Ovary (tissue), 10 donors: ENCODE measurements at places on chromosomes 5 and 9. TPM values are rescaled to one million over a fixed set of nuclear protein-coding genes. Genes with fewer than 3 reads are reported as not detected.
A peak's percentile ranks its signal among the peaks of the same experiment; 100 is the strongest.

DNA sequence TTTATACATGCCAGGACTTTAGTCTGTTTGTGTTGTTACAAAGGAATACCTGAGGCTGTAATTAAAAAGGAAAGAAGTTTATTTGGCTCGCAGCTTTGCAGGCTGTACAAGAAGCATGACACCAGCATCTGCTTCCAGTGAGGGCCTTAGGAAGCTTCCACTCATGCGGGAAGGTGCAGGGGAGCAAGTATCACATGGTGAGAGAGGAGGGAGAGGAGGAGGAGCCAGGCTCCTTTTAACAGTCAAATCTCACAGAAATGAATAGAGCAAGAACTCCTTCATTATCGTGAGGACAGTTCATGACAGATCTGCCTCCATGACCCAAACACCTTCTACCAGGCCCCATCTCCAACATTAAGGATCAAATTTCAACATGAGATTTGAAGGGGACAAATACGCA lies 18.7 kb upstream of the C5orf46 start:
- no peak for DNase-seq

DNA sequence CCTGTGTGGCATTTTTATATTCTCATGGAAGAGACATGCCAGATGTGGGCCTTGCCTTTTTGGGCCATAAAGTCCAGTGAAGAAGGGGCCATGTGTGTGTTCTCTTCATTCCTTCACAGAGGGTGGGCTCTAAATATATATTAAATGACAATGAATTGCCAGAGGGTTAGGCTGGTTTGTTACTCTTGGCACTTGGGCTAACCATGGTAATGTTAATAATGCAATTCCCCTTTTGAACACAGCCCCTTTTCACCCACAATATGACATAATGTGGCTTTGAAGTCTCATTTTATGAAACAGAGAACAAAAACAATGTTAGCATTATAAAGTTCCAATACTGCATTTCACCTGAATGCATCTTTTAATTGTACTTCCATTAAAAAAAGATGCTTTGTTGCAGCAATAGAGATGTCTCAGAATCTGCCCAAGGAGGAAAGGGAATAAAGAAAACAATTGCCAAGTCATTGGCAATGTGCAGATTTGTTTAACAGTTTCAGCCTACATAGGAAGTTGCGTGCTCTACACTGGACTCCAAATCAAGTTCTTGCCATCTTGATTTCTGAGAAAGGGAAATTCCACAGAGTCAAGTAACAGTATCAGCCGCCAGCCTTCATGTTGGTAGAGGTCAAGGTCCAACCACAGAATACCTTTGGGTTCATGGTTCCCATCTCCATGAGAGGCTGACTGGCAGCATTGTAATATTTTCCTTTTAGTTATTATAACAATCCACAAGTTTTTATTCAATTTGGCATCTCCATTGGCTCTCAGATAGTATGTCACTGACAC lies 141.9 kb downstream of the SLC12A2 start:
- DNase-seq: no peak

GRCh38 chr9:84261070-84261746 lies 79.3 kb downstream of the SLC28A3 start:
- DNase-seq: peak; percentile 79

TBC1D2 gene
- polyA plus RNA-seq: 1.7 TPM

TAF11L10 gene
- not detected for polyA plus RNA-seq

APBA1 gene
- 8.5 TPM for polyA plus RNA-seq

- no peak for DNase-seq
Observed at GRCh38 chr9:114357360-114357759, 27.7 kb downstream of the ORM2 start.

DNA sequence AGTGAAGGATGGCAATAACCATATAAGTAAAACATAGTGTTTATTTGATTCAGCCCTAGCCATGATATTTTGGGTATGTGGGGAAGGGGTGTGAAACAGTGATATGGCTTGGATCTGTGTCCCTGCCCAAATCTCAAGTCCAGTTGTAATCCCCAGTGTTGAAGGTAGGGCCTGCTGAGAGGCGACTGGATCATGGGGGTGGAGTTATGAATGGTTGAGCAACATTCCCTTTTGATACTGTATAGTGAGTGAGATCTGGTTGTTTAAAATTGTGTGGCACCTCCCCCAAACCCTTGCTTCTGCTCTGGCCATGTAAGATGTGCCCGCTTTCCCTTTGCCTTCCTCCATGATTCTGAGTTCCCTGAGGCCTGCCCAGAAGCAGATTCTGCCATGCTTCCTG lies 1804.6 kb downstream of the MAT2B start:
- DNase-seq: no peak

DNA sequence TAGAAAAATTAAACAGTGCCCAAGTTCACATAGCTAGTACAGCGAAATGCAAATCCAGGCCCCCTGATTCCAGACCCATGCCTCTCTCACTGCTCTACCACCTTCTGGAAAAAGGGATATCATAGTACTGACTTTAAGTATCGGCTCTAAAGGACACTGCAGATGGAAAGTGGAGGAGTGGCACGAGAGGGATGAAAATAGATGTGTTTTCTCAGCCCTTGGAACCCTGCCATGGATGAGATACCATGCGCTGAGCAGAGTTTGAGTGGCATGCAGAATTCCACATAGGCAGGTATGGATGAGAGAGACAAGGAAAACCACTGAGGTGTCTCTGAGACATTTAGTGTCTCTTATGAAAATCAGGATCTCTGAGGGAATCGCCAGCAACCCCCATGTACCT lies 18.8 kb downstream of the CKMT2 start:
- no peak for DNase-seq

DNA sequence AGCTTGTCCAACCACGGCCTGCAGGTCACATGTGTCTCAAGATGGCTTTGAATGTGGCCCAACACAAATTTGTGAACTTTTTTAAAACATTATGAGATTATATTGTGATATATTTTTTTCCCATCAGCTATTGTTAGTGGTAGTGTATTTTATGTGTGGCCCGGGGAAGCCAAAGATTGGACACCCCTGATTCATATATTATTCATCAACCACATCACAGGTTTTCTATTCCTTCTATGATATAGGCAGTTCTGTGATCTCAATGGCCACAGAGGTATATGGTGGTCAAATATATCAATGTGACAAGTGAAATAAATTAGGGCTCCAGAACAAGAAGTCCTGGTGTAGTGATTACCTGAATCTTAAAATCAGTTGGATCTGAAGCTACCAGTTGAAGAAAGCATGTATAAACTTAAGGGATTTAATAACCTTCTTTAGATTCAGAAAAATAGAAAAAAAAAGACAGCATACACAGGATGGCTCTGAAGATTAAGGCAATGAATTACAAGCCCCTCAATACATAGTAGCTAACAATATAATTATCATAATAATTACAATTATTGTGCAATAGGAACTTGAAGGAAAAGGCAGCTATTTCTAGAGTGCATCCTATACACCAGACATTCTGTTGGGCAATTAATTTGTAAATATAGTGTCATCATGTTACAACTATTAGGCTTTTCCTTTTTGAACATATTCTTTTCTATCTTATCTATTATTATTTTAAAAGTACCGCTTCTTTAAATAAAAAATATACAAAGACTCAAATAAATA lies 530.4 kb upstream of the PTPRD start:
- DNase-seq: no peak

- no peak for DNase-seq
Observed at GRCh38 chr5:57171816-57172465, 1.9 kb upstream of the GPBP1 start.

DNA sequence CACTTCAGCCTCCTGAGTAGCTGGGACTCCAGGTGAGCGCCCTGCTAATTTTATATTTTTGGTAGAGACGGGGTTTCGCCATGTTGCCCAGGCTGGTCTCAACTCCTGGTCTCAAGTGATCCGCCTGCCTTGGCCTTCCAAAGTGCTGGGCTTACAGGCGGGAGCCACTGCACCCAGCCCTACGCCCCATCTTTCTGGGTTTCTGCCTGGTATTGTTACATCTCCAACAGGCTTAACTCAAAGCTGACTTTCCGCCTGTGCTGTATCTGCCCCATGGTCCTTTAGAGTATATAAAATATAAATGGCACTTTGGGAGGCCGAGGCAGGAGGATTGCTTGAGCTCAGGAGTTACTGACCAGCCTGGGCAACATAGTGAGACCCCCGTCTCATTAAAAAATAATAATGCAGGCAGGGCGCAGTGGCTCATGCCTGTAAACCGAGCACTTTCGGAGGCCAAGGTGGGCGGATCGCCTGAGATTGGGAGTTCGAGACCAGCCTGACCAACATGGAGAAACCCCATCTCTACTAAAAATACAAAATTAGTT lies 36.5 kb upstream of the GLDC start:
- peak; percentile 38 for DNase-seq

DNA sequence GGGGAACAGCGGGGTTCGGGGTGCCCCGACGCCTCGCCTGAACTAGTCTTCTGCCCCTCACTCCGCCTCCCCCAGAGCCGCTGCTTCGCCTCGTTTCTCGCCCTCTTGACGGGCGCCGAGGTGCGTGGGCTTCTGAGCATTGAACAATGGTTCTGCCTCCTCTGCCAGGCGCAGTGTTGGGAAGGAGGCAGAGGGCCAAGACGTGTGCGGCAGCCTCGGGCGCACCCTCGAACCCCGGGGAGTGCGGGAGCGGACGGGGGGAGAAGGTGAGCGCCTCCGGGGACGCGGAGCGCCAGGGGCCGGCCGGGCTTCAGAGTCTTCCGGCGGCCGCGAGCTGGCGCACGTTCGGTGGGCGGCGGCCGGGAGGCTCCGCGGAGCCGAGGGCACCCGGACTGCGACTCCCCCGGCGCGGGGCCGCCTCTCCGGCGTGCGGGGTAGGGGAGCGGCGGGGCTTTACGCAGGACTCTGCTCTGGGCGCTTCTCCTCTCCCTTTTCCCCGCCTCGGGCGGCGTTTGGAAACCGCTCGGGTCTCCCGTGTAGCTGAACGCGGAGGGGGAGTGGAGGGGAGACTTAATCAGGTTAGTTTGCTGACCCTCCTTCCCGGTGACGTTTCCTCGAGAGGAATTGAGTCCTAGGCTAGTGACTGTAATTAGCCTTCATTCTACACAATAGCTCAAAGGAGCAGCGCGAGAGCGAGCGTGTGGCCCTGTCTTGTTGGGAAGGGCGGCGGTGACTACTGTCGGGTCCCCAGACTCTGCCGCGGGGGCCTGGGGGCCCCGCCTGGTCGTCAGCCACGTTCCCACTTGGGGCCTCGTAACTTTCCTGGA lies 1.1 kb downstream of the VLDLR start:
- DNase-seq: peak; percentile 49

SEMA6A gene
- polyA plus RNA-seq: 7.5 TPM

GRCh38 chr9:5939530-5939929 lies 48.8 kb downstream of the MLANA start:
- DNase-seq: no peak

PCDHGA10 gene
- polyA plus RNA-seq: 3.9 TPM

- DNase-seq: no peak
Observed at GRCh38 chr9:95024097-95024671, 293.3 kb downstream of the FANCC start.

PCDHB8 gene
- polyA plus RNA-seq: 0.42 TPM

DNA sequence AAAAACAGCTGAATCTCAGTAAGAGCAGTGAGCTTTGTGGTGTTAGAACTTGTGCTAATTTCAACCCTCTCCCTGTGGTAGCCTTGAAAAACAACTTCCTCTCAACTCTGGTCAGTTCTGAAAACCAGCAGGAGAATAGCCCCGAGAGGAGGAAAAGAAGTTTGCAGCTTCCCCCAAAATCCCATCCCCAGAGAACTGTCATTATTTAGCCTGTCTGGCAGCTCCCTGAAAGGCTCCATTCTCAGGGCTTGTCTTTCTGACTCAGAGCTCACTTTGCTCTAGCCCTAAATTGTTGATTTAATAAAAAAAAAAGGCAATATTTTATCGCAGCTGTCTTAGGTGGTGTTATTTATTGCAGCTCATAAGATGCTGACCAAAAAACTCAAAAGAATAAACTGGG lies 11.4 kb upstream of the SLC45A2 start:
- no peak for DNase-seq

DNA sequence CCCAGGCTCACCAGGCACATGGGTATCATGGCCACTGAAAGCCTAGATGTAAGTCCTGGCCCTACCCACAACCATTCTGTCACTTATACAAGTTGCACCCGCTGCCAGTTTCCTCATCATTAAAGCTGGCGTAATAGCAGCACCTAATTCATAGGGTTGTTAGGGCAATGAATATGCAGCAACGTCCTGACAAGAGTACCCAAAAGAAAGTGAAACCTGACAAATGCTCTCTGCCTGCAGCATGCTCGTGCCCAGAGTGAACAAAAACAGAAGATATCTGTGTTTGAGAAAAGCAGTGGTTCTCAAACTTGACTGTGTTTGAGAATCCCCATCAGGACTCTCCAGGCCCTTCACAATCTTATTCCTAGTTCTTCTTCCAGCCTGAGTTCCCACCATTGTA lies 632.4 kb downstream of the SEMA5A start:
- DNase-seq: no peak

OTULINL gene
- polyA plus RNA-seq: 5.6 TPM

CDC42SE2 gene
- polyA plus RNA-seq: 26.8 TPM

DNA sequence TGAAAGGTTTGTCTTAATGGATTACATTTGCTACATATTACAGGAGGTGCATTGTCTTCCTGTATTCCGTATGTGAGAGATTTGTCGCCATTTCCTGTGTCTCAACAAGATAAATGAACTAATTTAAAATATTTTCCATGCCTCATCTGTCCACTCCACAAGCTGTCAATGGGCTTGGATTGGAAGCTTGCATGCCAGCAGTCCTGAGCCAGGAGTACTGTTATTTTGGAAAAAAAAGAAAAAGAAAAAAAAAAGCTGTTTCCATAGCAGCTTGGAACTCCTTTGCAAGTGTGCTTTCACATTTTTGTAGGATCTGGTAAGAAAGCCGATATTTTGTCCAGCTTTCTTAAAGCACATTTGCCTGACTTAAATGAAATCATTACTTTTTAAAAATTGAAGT lies 330.8 kb downstream of the KDM4C start:
- no peak for DNase-seq

CMYA5 gene
- polyA plus RNA-seq: 13.7 TPM

GRCh38 chr5:52656569-52657246 lies 131.0 kb upstream of the ITGA1 start:
- DNase-seq: no peak

- DNase-seq: no peak
Observed at GRCh38 chr9:88342246-88342645, 46.0 kb upstream of the SPIN1 start.

GKAP1 gene
- polyA plus RNA-seq: 13.7 TPM

DNA sequence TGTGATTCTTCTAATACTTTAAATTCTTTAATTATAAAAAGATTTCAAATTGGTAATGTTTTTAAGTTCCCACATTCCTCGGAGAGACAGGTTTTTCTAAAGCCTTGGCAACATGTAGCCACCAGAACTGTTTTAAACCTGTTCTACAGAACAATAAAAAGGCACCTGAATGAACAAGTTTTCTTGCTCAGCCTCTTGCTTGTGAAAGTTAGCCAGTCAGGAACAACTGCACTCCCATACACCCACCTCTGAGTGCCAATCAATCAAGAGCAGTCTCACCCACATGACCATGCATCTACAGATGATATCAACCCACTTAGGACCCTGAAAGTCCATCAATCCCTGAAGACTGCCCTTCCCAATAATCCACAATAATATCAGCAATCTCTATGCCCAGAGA lies 62.3 kb downstream of the AP3B1 start:
- no peak for DNase-seq

- no peak for DNase-seq
Observed at GRCh38 chr9:4689687-4690104, 10.3 kb downstream of the CDC37L1 start.

- no peak for DNase-seq
Observed at GRCh38 chr5:34915856-34916192, 313 bp downstream of the BRIX1 start.

- DNase-seq: no peak
Observed at GRCh38 chr5:126274076-126274762, 149.0 kb upstream of the GRAMD2B start.

SOX30 gene
- 0.15 TPM for polyA plus RNA-seq

GIN1 gene
- 6.0 TPM for polyA plus RNA-seq

SLC34A1 gene
- not detected for polyA plus RNA-seq

C7 gene
- 1,831 TPM for polyA plus RNA-seq

- DNase-seq: no peak
Observed at GRCh38 chr5:4570047-4570995, 569.8 kb upstream of the ADAMTS16 start.
